ENCODE measurements at places on chromosomes 4 and X. TPM values are rescaled to one million over a fixed set of nuclear protein-coding genes. Genes with fewer than 3 reads are reported as not detected.

HNRNPDL gene
- 83.9 TPM for total RNA-seq

ZNF827 gene
- total RNA-seq: 5.3 TPM

FDCSP gene
- not detected for total RNA-seq

HELT gene
- not detected for total RNA-seq

DNA sequence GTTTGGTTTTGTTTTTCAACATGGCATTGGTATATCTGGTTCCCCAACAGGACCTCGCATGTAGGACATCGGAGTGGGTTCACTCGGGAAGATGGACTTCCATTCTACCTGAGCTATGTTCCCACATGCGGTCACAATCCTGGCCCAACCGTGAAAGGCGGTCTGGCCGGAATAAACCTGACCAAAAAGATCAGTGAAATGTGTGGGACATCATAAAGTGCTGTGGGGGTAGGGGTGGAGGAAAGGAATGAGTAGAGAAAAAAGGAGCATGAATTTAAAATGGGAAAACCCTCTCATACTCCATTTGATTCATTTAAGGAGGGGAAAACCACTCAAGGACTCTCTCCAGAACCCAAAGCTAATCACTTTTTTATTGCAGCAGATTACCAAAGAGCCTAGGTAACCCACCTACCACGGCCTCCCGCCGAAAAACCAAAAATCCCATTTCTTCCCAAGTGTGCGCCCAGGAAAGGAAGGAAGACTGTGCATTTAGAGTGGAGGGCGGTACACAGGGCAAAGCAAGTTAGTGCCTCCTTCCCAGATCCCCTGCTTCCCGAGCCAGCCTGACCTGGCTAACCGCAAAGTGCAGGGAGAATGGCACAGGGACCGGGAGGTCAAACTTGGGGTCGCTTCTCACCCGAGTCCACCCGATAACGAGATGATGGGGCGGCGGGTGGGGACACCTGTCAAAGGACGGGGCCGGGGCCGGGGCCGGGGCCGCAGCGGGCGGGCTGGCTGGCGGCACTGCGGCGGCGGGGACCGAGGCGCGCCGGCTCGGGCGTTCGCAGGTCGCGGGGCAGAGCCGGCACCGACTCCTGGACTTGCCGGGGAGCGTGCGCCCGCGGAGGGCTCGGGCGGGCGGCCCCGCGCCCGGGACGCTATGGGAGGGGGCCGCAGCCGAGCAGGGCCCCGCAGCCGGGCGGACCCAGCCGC is 669 bp downstream of the TMEM150C start:
- DNase-seq: peak; percentile 68

DNA sequence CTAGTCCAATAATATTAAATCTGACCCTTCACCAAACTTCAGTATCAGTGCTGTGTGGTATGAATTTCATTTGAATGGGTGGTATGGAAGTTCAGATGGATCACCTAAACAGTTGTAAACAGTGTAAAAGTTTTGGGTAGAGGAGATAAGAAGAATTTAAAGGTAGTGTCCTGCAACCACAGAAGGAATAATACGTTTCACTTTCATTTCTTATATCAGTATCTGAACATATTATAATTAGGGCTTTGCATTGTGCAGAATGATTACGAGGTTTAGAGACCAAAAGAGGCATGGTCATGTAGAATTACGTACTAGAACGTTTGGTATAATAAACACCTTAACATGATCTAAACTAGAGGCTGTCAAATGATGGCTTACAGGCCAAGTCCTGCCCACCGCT is 116.1 kb downstream of the PDLIM5 start:
- DNase-seq: no peak

DNA sequence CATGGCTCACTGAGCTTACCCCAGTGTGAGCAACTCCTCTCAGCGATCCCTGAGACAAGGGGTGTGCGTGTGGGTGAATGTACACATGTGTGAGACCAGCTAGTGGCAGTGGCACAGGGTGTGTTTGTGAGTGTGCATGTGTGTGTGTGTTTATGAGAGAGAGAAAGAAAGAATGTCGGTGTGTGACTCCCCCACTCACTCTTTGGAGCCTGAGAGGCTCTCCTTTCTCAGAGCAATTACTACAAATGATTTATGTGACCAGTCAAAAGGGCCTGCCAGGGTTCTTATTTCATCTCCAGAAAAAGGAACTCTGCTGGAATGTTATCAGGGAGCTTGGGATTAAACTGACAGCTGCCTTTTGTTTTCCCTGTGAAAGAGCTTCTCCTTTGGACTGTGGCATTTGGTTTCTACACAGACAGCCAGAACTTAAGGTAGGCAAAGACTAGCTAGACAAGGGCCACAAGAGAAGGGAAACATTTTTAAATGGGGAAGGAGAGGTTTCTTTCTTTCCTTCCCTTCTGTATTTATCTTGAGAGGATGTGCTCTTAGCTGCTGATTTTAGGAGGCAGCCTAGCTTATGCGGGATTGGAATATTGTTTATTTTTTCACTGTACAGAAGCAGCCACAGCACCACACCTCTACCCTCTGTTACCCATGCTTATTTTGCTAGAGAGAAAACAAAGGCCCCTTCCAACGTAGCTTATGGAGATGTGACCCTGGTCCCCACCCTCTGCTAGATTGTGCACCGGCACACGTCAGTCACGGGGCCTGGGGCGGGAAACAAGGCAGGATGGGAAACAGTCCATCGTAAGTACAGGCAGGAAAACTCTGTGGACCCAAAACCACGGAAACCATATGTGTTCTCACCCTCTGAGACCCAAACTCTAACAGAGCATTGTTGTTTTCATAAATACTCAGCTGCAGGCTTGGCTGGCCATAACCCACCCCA is 143.5 kb downstream of the MGST2 start:
- no peak for DNase-seq

DNA sequence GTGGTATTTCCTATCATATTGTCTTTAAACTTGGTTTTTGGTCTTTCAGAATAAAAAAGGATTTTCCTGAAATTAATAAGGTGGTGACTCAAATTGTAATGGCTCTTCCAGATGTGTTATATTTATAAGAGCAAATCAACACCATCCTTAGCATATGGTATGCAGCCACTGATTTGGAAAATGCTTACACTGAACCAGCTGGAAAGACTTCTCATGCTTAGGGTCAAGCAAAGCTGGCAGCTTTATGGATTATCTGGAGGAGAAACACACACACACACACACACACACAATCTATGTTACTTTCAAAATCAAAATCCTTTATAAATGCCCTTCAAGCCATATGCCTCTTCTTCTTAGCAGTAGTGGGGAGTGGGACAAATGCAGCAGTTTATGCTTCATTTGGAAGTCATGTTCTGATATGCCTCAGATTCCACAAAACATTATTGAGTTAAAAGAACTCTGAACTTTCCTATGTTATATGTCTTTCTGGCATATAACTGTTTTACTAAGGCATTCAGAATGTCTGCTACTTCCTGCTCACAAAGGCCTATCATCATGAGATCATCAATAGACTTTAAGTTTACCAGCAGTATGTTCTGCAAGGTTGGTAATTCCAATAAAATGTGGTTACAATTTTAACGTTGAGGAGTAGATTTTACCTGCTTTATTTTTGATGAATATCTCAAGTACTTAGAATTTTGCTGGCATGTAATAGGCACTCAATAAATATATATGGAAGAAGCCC is 72.9 kb upstream of the PRDM5 start:
- DNase-seq: no peak

DNA sequence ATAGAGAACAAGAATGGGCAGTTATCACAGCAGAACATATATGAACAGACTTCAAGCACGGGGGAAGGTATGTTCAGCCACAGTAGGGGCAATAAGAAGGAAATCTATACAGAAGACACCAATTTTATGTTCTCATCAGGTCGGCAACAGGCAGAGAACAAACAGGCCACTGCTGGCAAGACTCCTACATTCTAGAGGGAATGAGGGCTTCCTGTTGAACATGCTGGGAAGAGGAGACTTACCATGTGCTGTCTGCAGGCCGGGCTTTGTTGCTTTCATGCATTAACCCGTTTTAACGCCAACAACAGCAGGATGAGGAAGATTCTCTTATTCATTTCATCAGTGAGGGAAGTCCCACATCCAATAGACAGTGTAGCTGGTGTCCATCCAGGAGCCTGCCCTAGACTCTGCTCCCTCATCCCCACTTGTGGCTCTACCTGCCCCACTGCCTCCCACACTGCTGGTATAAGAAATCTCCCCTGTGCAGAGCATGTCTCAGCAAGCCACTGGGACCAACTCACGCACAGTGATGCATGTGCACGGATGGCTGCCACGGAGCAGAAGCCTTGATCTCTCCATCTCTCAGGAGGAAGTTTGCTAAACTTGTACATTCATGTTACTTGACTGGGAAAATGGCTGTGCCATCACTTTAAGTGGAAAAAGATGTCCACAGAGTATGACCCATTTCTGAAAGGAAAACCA is 84.5 kb downstream of the ACOX3 start:
- DNase-seq: no peak

- DNase-seq: no peak
Observed at GRCh38 chr4:61275241-61275640, 75.1 kb downstream of the ADGRL3 start.

GRCh38 chr4:118787844-118788380 is 48.0 kb downstream of the SEC24D start:
- DNase-seq: no peak

DNA sequence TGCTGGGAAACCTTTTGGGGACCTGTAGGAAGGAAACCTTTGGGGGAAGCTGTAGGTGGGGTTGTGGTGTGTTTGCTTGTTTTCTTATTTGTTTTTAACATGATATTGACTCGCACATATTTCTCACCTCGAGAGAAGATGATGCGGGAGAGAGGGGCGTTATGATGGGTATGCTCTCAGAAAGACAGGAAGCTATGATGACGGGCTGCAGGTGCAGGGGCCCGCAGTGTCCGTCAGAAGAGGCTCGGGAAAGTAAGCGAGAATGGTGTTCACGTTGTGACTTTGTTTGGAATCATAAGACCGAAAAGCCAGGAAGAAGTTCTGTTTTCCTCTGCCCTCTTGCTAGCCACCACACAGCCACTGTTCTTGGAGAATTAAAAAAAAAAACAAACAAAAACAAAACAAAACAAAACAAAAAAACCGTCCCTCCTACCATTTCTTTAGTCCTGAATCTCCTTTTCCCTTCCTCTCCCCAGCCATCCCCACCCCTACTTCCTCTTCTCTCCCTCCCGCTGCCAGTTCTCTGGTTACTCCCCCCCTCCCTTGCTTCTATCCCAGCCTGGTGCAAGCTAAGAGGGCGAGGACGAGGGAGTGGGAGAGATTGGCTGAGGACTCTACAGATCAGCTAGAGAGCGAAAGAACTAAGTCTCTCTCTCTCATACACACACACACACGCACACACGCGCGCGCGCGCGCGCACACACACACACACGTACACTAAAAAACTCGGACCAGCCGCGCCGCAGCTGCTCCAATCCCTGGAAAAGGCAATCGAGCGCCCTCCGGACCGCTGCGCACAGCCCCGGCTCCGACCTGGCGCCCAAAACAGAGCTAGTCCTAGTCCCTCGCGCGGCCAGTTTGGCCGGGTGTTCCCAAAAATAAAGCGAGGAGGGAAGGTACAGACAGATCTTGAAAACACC is at the start of gene BMP3:
BMP3 (plus strand) TSS at position 648 of the 920 bp plus-strand sequence. CDS start 577 bp downstream, outside the sequence.
- DNase-seq: peak; percentile 63

GRCh38 chr4:184168406-184169019 is 49.2 kb downstream of the ENPP6 start:
- DNase-seq: peak; percentile 47

GRCh38 chrX:53412446-53412845 is 10.0 kb downstream of the SMC1A start:
- no peak for DNase-seq

- DNase-seq: no peak
Observed at GRCh38 chr4:31427691-31428090, 707.5 kb downstream of the PCDH7 start.

- no peak for DNase-seq
Observed at GRCh38 chrX:41480508-41481260, 33.5 kb downstream of the NYX start.

- no peak for DNase-seq
Observed at GRCh38 chr4:182835006-182835740, 82.0 kb downstream of the DCTD start.

- DNase-seq: no peak
Observed at GRCh38 chr4:173538909-173539445, 8.9 kb upstream of the HAND2 start.
